Activated naive CD4-positive, alpha-beta T cell treated with anti-CD3 and anti-CD28 coated beads, Interleukin-2, amount 10 ng/mL, durations not matched to agents 7 days and 5 days (primary cell): ENCODE measurements at places on chromosomes 4 and X.

DNA sequence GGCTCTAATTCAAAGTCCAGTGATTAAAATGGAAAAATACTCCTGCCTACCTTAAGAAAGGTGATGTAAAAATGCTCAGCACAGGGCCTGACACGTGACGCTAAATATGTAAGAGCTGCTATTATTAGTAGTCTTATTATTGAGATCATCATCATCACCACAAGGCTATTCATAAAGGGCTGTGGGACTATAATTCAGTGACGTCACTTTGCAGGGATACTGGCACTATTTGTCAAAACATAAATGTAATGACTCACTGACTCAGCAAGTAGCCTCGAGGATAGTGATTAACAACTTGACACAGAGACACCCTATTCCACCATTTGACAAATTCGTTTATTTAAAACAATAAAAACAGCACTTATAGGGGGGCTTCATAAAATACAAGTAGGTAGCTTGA is 258.9 kb downstream of the SPANXN1 start:
- no peak for DNase-seq

- DNase-seq: no peak
These were observed 261.6 kb downstream of the IQCM start for GRCh38 chr4:149553959-149554520.

DNA sequence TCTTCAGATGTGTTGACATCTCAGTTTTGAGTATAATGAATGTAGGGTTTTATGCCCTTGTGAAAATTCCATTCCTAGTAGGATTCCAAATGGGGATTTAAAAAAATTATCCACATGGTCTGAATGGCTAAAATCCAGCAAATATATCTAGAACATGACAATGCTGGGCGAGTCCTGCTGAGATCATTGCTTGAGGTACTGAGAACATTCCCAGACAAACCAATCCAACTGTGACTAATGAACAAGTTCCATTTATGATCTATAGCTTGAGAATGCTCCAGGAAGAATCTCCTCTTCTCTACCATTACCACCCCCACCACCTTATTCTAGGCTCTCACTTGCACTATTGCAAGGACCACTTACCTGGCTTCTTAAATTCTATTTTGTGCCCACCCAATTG is 77.2 kb upstream of the IL1RAPL2 start:
- DNase-seq: no peak

DNA sequence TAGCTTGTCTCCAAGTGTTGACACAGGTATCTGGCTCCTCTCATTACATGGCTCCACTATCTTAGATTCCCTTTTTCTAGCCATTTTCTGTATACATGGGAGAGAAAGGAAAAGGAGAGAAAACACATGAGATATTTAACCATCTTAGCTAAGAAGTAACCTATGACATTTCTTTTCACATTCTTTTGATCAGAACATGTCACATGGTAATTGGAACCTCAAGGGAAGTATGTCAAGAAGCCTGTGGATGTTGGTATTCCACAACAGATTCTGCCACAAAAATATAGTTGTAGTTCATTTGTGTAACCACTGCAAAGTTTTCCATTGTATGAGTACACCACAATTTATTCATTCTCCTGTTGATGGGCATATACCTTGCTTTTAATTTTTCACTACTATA is 18.7 kb upstream of the GABRB1 start:
- DNase-seq: no peak

- peak; percentile 37 for DNase-seq
These were observed 68.0 kb downstream of the N4BP2 start for GRCh38 chr4:40124690-40125089.
